ENCODE measurements at places on chromosomes 3 and 15. TPM values are rescaled to one million over a fixed set of nuclear protein-coding genes. Genes with fewer than 3 reads are reported as not detected.

The RPSA gene
- 2,731 TPM for total RNA-seq

The MYH15 gene
- 0.18 TPM for total RNA-seq

The GABRA5 gene
- total RNA-seq, result 131 TPM

The SLC33A1 gene
- total RNA-seq, result 17.4 TPM

The TP63 gene
- 0.37 TPM for total RNA-seq

The SCG5 gene
- total RNA-seq, result 2.4 TPM

The CPLX3 gene
- 0.05 TPM for total RNA-seq

All from A549 treated with CORT108297 at 1 μM for 4 hours (cell line).